NCI-H1694 (cell line): ENCODE measurements at places on chromosomes 6 and 20.

GRCh38 chr6:168692193-168692914 lies 251.4 kb downstream of the SMOC2 start:
- DNase-seq = no peak

- DNase-seq = no peak
Observed at GRCh38 chr6:169975701-169976100, 224.3 kb downstream of the ERMARD start.

GRCh38 chr6:80489911-80490635 lies 383.6 kb downstream of the BCKDHB start:
- DNase-seq = no peak

- no peak for DNase-seq
Observed at GRCh38 chr6:158663625-158664165, 13.8 kb downstream of the SYTL3 start.

DNA sequence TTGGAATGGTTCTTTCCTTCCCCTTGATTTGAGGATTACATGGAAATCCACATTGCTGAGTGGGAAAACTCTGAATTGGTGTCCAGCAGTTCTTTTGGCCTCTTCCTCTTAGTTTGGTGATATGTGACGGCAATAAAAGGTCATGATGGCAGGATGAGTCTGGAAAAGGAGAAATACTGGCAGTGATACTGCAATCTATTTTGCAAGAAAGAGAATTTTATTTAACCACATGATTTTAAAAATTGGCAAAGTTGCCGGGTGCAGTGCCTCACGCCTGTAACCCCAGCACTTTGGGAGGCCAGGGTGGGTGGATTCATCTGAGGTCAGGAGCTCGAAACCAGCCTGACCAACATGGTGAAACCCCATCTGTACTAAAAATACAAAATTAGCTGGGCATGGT lies 73.1 kb downstream of the ADTRP start:
- DNase-seq = no peak

- no peak for DNase-seq
Observed at GRCh38 chr6:18215436-18215835, 48.9 kb downstream of the DEK start.

- no peak for DNase-seq
Observed at GRCh38 chr20:11810311-11811083, 107.2 kb upstream of the BTBD3 start.

- DNase-seq = no peak
Observed at GRCh38 chr6:112437058-112437457, 89.9 kb downstream of the RFPL4B start.

DNA sequence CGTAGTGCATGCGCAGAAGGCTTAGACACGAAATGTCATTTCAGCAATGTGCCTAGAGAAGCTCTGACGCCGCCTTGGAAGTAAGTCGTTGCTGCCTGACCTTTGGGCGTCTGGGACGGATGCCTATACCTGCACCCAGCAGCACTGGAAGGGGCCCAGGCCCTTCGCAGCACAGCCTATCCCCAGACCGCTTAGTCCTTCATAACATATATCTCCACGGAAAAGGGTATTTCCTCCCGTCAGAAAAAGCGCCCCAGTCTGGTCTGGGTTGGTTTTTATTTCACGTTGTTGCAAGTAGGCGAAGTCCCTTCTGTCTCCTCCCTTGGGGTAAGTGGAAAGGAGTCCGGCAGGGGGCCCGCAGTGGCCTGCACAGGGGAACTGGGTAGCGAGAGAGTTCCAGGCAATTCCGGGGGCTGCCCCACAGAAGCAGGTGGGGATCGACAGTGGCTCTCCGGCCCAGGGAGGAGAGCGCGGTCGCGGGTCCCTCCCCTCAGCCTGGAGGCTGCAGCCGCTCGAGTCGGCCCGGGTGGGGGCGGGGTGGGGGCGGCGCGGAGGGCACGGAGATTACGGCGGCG lies 559 bp upstream of the EYA4 start:
- no peak for DNase-seq

GRCh38 chr6:87932361-87932760 lies 115.3 kb upstream of the SPACA1 start:
- DNase-seq = no peak
